ENCODE measurements at places on chromosomes 6 and 20.

GRCh38 chr6:14858808-14859207, 387.1 kb upstream of the JARID2 start:
- DNase-seq = no peak

- DNase-seq = no peak
These were observed 93.6 kb upstream of the NOX3 start for GRCh38 chr6:155549028-155549798.

GRCh38 chr20:9300534-9300933, 213.9 kb upstream of the LAMP5 start:
- DNase-seq = no peak

DNA sequence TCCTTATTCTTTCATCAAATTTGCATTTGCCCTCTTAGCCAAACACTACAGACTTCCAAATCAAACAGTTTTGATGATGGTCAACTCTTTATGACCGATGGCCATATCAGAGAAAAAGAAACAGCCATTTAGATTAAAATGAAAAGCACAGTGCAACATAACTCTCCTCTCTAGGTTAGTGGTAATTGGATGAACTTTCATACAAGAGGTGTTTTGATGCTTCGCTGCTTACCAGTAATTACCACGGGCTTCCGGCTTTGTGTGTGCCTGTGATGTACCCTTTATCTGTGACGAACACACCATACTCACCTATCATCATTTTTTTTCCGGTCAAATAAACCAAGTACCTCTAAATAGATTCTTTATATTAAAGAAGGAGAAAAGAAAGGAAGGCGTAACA, 181.8 kb downstream of the FOXA2 start:
- DNase-seq = no peak

GRCh38 chr6:4435981-4436445, 300.6 kb upstream of the ECI2 start:
- DNase-seq = no peak

DNA sequence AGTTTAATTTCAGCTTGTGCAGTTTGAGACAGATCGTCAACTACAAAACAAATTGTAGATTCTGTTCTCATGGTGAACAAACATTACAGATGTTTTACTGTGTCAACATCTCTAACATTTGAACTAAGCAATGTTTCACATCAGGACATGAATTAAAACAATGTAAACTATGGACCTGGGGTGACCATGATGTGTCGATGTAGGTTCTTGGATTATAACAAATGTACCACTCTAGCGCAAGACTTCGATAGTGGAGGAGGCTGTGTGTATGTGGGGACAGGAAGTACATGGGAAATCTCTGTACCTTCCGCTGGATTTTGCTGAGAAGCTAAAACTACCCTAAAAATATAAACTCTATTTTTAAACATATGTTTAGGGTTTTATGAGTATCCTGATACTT, 17.1 kb downstream of the HIVEP2 start:
- no peak for DNase-seq

DNA sequence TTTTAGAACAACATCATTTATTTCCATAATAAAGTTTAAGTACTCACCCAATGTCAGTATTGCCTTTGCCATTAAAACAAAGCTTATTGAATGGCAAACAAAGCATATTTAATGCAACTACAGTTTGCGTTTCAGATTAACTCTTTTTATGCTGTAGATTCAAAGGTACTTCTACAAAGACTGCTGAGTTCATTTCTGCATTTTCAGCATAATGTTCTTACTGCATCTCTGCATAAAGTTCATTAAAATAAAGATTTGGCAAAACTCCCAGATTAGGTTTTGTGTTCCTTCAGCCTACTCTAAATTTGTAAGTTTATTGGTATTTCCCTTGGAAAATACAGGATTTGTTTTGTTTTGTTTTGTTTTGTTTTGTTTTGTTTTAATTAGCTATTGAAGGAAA, 359.4 kb downstream of the ADGRB3 start:
- DNase-seq = no peak

GRCh38 chr20:46833360-46833759, 61.3 kb upstream of the EYA2 start:
- DNase-seq = no peak

DNA sequence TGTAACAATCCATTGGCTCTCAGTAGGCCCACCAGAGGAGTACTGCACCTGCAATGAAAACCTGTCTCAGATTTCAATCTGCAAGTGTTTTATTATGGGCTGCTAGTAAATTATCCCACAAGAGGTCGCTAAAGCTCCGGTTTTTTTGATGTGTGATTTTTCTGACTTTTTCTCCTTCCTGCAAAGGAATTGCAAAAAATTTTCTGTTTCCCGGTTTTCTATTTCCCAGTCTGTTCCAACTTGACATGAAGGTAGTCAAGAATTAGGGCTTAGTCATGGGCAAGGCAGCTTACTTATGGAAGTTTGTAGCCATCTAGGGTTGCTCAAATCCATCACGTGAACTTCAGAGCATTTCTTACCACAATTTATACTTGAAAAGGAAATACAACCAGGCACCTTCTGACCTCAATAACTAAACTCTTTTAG, 38.5 kb upstream of the AHI1 start:
- peak; percentile 19 for DNase-seq

GRCh38 chr6:134247231-134247833, 70.6 kb downstream of the SGK1 start:
- DNase-seq = no peak

DNA sequence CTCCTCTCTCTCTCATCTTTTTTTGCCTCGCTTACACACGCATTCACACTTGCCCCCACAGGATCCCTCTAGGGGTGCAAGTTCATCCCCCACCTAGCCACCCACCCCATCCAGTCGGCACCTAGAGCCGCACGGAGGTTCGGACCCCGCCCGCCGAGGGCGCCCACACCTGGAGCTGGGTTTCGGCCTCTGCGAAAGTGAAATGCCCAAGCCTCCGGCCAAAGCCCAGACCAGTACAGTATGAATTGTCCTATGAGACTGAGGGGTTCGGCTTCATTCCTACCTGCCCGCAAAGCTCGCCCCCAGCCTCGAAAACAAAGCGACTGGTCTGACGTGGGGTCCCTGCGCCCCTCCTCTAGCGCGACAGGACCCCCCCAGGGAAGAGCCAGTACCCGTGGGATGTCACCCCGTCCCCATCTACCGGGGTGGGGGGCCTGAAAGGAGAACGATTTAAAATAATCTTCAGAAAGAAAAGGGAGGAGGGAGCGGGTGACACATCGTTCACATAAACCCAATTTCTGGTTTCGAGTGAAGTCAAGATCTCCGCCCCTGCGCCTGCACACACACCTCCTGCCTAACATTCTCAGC, 1.5 kb downstream of the TFAP2A start:
- DNase-seq = no peak

GRCh38 chr20:24580006-24580405, 110.6 kb downstream of the SYNDIG1 start:
- DNase-seq = no peak

DNA sequence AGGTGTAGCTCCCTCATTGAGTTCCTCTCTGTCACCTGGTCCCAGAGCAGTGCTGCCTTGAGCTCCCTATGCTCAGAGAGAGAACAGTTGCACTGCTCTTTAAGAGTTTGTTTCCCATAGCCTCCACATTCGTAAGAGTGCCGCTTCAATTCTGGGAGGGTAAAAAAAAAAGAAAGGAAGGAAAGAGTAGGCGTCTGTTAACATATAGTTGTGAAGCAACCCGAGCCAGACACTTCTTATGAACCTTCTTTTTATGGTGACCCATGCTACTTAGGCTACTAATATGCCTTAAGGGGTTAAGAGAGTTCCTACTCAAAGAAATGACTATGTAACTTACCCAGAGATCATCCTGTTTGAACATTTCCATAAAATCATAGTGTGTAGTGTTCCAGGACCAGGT, 4.3 kb upstream of the ARG1 start:
- no peak for DNase-seq

GRCh38 chr6:63558278-63558677, 14.0 kb upstream of the LOC128125822 start:
- no peak for DNase-seq

- DNase-seq = no peak
These were observed 63.7 kb upstream of the NKX2-2 start for GRCh38 chr20:21577551-21577950.

GRCh38 chr6:98787961-98788360, 46.4 kb upstream of the POU3F2 start:
- DNase-seq = no peak

GRCh38 chr6:154359161-154359574, 2.6 kb upstream of the IPCEF1 start:
- DNase-seq = no peak

DNA sequence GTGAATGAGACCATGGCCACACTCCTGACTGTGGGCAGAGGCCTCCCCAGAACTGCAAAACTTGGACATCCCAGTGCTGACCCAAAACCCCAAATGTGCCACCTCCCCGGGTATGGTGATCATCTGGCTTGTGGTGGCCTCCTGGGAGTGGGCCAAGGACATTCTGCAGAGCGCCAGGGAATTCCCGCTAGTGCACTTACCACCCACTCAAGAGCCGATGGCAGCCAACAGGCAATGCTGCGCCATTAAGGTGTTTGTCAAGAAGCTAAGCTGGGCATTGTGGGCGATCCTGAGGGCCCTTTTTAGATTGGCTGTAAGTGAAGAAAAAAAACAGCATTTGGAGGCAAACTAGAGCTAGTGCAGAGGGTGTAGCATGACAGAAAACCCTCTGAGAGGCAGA, 9.4 kb downstream of the MMP24 start:
- no peak for DNase-seq

DNA sequence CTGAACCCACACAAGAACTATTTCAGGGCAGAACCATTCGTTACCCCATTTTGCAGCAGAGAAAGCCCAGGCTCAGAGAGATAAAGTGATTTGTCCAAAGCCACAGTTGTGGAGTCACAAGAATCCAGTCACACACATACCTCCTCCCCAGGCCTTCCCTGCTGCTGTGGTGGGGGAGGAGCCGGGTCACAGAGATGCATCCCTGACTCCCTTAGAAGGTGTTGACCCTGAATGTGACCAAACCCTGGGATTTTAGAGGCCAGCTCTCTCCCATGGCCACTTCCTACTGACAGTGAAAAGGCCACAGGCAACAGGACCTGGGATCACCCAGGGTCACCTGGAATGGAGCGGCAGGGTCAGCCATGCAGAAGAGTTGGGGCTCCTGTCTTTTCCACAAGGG, 48.6 kb downstream of the CHMP4B start:
- DNase-seq = no peak

DNA sequence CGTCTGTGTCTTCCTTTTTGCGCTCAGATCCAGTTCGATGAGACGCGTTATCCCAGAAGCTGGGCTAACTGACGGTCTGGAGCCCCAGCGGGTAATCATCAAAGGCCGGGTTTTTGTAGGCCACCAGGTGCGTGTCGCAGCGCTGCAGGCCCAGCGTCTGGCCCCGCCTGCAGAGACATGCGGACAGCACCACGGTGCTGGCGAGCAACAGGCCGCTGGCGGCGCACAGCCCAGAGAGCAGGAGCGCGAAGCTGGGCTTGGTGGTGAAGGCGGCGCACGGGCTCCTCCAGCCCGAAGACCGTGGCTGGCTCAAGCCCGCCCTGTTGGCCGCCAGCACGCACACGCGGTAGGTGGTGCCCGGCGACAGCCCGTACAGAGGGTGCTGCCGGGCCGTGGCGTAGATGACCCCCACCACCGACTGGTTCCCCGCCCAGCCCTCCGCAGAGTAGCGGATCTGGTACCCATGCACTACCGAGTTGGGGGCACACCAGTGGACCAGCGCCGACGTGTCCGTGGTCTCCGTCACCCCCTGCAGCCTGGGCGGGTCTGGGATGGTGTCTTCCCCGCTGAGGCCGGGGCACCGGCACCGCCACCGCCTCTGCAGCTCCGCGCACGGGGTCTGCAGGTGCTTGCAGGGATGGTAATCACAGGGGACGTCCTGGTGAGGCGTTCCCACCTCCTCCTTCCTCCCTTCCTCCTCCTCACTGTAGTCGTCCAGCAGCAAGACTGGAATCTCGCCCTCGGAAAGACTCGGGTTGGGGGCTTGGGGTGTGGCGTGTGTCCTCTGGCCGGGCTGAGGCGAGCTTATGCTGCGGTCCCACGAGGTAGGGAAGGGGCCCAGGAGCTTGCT, 12.7 kb downstream of the LRRN4 start:
- DNase-seq = no peak

- DNase-seq = no peak
These were observed 420.1 kb upstream of the SLC35B3 start for GRCh38 chr6:8855411-8855810.

- DNase-seq = no peak
These were observed 73.3 kb upstream of the SASH1 start for GRCh38 chr6:148269386-148269785.

GRCh38 chr6:154578004-154578559, 67.6 kb upstream of the CNKSR3 start:
- no peak for DNase-seq

DNA sequence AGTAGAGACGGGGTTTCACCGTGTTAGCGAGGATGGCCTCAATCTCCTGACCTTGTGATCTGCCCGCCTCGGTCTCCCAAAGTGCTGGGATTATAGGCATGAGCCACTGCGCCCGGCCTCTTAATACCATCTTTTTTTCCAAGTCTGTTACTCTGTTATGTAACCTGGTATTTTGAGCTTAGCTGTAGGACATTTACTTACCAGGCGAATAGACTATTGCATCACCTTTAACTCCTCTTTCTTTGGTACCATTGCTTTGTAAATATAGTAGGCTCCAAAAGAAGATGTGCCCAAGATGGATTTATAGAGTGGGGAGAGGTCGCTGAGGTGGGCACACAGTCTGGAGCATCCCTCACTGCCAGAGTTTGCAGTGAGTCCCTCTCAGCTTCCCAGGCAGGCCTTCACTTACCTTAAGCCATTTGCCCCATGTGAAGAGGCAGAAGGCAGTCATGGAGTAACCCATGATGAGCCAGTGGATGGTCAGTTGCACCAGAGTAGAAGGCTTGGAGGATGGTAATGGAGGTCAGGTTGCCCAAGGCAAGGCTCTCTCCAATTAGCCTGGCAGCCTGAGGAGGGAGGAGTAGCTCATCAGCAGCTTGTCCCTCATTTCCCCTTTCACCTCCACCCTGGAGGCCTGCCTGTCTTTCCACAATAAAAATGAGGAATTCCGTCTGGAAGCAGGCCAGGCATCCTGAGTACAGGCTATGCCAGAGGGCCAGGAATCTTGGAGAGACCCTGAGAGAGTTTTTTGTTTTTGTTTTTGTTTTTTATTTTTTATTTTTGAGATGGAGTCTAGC, 9.7 kb downstream of the TIAM2 start:
- DNase-seq = no peak

GRCh38 chr20:37749218-37749617, 55.4 kb downstream of the CTNNBL1 start:
- DNase-seq = peak; percentile 86

Data from NCI-H2171 (cell line).